ENCODE measurements at places on chromosomes 2 and 18. TPM values are rescaled to one million over a fixed set of nuclear protein-coding genes. Genes with fewer than 3 reads are reported as not detected.

DNA sequence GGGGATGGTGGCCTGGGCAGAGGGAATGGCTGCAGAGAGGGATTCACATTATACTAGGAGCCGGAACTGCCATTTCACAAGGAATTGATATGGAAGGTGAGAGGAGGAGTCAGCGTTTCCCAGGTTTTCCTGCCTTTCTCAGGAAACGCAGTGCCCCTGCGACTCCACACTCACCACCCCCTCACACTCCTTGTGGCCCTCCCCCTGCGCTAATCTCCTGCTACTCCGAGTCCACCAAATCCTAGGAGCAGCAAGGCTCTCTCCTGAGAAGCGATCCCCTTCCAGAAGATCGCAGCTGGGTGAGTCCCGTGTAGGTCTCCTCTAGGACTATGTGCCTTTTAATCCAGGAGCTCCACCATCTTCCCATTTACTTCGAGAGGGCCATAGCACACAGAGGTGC lies 140.6 kb downstream of the VAPA start:
- H3K27ac ChIP-seq = no peak overlapping the region
- no peaks in the 10 kb centered on the region for H3K27me3 ChIP-seq
- H3K36me3 ChIP-seq = no peaks in the 10 kb centered on the region
- no peak overlapping the region for H3K4me3 ChIP-seq
- H3K4me1 ChIP-seq = peaks cover 26% of the 10 kb centered on the region
- no peak for DNase-seq

SOWAHC gene
- total RNA-seq = 16.5 TPM

DNA sequence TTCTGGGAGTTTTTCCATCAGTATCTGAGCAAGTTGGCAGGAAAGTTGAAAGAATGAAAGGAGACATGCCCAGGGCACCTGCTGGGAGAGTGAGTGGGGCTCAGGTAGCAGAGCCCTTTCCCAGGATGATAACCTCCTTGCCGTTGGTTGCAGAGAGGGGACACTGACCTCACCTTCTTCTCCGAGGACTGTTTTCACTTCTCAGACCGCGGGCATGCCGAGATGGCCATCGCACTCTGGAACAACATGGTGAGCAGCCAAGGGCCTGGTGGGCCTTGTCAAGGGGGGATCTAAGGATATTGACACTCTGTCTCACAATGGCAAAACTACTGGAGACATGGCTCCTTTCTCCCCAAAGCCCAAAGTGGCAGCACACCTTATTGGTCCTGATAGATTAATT lies 118.8 kb upstream of the PPP1CB start:
- H3K36me3 ChIP-seq = no peaks in the 10 kb centered on the region
- H3K27ac ChIP-seq = no peak overlapping the region
- no peak for DNase-seq
- H3K4me3 ChIP-seq = no peak overlapping the region
- peaks cover 15% of the 10 kb centered on the region for H3K4me1 ChIP-seq

STPG4 gene
- 0.64 TPM for total RNA-seq

DNA sequence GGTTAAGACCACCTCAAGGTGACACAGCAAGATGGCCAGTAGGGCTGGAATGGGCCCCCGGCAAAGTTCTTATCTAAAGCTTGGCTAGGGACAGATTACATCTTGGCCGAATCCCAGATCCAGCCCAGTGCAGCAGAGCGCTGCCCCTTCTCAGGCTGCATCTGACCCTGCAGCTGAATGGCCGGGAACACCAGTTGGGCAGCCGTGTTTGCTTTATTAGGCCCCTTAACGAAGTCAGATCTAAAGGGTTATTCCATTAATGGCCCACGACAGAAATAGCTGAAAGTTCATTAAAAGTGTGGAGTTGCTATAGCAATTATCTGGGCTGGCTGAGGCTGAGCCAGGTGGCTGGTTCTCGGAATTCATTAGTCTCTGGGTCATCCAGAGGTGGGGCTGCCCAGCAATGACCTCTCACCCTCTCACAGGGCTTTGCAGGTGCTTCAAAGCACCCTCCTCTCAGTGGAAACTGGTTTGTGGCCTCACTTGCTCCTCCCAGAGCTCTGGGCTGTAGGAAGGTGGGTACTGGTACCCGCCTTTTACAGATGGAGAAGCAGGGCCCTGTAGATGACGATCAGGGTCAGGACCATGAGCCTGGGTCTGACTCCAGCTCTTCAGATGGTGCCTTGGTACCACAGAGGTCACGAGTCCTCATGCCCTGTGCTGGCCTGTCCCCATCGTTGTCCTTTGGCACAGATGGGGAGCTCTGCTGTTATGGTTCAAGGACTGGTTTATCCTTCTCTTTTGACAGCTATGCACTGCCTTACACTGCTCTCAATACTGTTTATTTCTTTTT lies 68.8 kb downstream of the EMX1 start:
- no peak overlapping the region for H3K4me3 ChIP-seq
- no peak for DNase-seq
- no peak overlapping the region for H3K27ac ChIP-seq

ZNF519 gene
- total RNA-seq = 7.7 TPM

NAT8 gene
- not detected for total RNA-seq

M1AP gene
- total RNA-seq = 0.20 TPM

AP1S3 gene
- 14.3 TPM for total RNA-seq

GRCh38 chr2:118047380-118047826 lies 33.5 kb upstream of the CCDC93 start:
- peaks cover 11% of the 10 kb centered on the region for H3K27me3 ChIP-seq
- no peak overlapping the region for H3K27ac ChIP-seq

DNA sequence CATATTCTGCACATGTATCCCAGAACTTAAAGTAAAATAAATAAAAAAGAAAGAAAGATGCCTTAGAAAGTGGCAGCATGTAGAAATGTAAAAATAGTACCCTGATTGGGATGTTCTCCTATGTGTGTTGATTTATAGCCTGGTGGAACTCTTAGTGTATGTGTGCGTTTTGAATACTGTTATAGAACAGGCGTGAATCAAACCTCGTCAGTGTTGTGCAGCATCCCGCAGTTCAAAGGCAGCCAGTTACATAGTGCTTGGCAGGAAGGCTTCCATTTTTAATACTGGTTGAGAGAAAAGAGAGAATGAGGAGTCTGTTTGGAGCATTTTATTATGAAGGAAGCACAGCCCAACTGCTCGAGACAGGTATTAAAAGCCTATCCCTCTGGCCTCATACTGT lies 49.4 kb downstream of the TANC1 start:
- no peak for DNase-seq
- H3K4me3 ChIP-seq = no peak overlapping the region
- H3K36me3 ChIP-seq = no peaks in the 10 kb centered on the region
- H3K27me3 ChIP-seq = no peaks in the 10 kb centered on the region
- no peak overlapping the region for H3K27ac ChIP-seq

GRCh38 chr2:86706220-86706619 lies 13.9 kb upstream of the RMND5A start:
- H3K27ac ChIP-seq = no peak overlapping the region
- no peaks in the 10 kb centered on the region for H3K27me3 ChIP-seq
- no peaks in the 10 kb centered on the region for H3K36me3 ChIP-seq
- no peak for DNase-seq
- H3K4me1 ChIP-seq = peaks cover 17% of the 10 kb centered on the region

GRCh38 chr18:33184175-33184574 lies 256.3 kb downstream of the CCDC178 start:
- DNase-seq = no peak
- H3K27me3 ChIP-seq = no peaks in the 10 kb centered on the region
- no peaks in the 10 kb centered on the region for H3K4me1 ChIP-seq
- no peaks in the 10 kb centered on the region for H3K36me3 ChIP-seq
- no peak overlapping the region for H3K27ac ChIP-seq

DNA sequence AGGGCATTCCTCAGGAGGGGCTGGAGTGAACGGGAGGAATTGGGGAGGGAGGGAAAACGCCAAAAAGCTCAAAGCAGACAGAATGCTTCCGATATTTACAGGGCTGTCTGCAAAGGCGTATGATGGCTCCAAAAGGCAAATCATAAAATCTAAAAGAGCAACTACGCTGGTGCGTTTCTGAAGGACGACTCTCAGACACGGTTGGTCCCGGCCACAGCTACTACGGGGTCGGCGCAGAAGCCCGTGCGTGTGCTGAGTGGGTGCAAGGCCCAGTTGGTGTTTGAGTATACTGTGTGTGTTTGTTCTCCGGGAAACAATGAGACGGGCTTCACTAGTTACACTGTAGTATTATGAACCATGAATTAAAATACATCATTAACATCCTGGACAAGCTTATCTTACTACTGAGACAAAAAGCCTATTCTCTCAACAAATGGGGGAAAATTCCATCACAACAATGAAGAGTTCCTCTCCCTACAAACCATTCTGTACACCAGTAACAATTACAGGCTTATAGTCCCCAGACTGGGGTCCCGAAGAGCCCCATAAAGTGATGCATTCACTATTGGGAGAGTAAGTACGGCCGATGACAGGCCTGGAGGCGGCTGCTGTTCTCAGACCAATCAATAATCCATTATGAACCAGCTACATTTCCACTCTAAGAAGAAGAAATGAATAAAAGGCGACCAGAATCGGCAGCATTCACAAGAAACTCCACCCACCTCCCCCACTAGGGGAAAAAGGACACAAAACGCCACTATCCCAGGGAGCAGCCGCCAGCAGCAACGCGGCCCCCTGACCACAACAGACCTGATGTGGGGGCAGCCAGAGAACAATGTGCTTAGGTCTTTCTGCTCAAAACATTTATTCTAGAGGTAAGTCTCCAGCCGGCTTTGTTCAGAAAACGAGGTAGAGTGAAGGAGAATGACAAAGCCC lies 43.4 kb downstream of the ZNF516 start:
- H3K36me3 ChIP-seq = no peaks in the 10 kb centered on the region
- H3K27ac ChIP-seq = peak overlapping the region; percentile 90
- H3K27me3 ChIP-seq = no peaks in the 10 kb centered on the region
- peaks cover 44% of the 10 kb centered on the region for H3K4me1 ChIP-seq
- no peak for DNase-seq
- peak overlapping the region; percentile 68 for H3K4me3 ChIP-seq

- H3K27ac ChIP-seq = no peak overlapping the region
- H3K36me3 ChIP-seq = no peaks in the 10 kb centered on the region
- no peaks in the 10 kb centered on the region for H3K27me3 ChIP-seq
- DNase-seq = peak; percentile 74
- H3K4me3 ChIP-seq = no peak overlapping the region
- peaks cover 9% of the 10 kb centered on the region for H3K4me1 ChIP-seq
Measured at GRCh38 chr2:190718652-190719526, 70.0 kb downstream of the NAB1 start.

DNA sequence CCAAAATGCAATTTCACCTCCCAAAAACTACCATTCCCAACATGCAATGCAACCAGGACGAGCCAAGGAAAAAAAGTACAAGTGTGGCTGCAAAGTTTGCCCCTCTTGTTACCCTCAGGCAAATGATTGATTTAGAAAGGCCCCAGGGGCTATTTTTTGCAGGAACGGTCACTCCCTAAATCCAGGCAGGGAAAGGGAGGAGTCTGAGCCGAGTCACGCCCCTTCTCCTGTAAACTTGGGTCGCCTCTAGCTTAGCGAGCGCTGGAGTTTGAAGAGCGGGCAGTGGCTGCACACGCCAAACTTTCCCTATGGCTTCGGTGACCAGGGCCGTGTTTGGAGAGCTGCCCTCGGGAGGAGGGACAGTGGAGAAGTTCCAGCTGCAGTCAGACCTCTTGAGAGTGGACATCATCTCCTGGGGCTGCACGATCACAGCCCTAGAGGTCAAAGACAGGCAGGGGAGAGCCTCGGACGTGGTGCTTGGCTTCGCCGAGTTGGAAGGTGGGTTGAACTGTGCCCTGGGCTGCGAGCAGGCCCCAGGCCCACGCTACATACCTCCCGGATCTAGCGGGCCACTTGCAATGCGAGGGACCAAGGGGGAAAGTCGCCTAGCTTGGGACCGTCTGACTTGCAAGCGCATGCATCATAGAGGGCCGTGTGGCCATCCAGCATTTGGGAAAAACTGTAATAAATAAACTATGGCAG lies at the start of gene GALM:
TSS of gene GALM (plus strand) at position 261 of the 702 bp plus-strand sequence. CDS start at position 309, 48 bp downstream.
- peak within 1 kb of the TSS; percentile 59 for H3K4me3 ChIP-seq
- H3K27ac ChIP-seq = no peak within 1 kb of the TSS
- DNase-seq = peak; percentile 93
- no peaks in the 10 kb centered on the region for H3K36me3 ChIP-seq
- no peaks in the 10 kb centered on the region for H3K27me3 ChIP-seq
- H3K4me1 ChIP-seq = peaks cover 6% of the 10 kb centered on the region

- no peaks in the 10 kb centered on the region for H3K36me3 ChIP-seq
- H3K4me1 ChIP-seq = peaks cover 3% of the 10 kb centered on the region
- H3K4me3 ChIP-seq = no peak overlapping the region
- peak; percentile 28 for DNase-seq
Measured at GRCh38 chr18:56575819-56576663, 62.4 kb downstream of the TXNL1 start.

DNA sequence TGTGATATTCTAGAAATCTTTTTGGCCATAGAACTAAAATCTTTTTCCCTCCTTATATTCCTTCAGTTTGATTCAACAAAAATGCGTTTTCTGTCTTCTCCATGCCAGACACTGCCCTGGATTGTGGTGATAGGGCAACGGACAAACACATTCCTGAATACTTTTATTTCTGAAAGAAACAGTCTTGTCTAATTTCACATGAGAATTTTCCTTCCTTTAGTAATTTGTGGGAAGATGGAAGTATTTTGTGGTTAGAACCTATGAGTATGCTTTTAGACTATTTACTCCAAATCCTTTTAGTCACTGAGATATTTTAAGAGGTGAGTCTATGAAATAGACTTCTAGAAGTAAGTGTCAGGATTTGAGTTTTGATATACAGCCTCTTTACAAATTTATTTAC lies 49.6 kb downstream of the COL5A2 start:
- H3K4me3 ChIP-seq = no peak overlapping the region
- peak overlapping the region; percentile 97 for H3K27ac ChIP-seq
- peak; percentile 96 for DNase-seq
- H3K4me1 ChIP-seq = peaks cover 28% of the 10 kb centered on the region

GRCh38 chr2:20953146-20953824 lies 90.6 kb downstream of the APOB start:
- H3K36me3 ChIP-seq = no peaks in the 10 kb centered on the region
- no peak overlapping the region for H3K4me3 ChIP-seq
- no peaks in the 10 kb centered on the region for H3K4me1 ChIP-seq

IL36G gene
- total RNA-seq = not detected

- H3K27me3 ChIP-seq = no peaks in the 10 kb centered on the region
- peak; percentile 7 for DNase-seq
- no peaks in the 10 kb centered on the region for H3K36me3 ChIP-seq
Measured at GRCh38 chr2:186459009-186459408, 27.1 kb upstream of the ZC3H15 start.

DNA sequence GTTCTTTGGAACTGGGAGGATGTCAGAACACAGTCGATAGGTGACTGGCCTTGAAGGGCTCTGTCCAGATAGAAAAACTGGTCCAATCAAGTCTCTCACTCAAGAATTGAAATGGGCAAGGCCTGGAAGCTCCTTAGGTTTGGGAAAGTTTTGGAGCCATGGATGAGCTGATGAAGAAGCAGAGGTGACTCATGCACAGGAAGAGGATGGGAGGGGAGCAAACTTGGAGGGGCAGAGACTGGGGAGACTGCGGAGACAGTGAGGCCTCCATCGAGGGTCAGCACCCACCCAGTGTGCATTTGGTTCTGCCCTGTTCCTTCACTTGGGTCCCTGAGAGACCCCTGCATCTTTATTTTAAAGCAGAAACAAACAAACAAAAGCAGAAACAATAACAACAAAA lies 41.1 kb downstream of the SOWAHC start:
- no peak overlapping the region for H3K27ac ChIP-seq
- H3K27me3 ChIP-seq = no peaks in the 10 kb centered on the region
- no peak for DNase-seq
- H3K36me3 ChIP-seq = no peaks in the 10 kb centered on the region

RASGRP3 gene
- 2.0 TPM for total RNA-seq

GRCh38 chr2:171516793-171517192 lies 5.5 kb upstream of the CYBRD1 start:
- no peak overlapping the region for H3K27ac ChIP-seq
- H3K4me3 ChIP-seq = no peak overlapping the region
- no peak for DNase-seq
- H3K36me3 ChIP-seq = no peaks in the 10 kb centered on the region

GRCh38 chr2:28869494-28870145 lies 489 bp downstream of the TRMT61B start:
- peaks cover 9% of the 10 kb centered on the region for H3K4me1 ChIP-seq
- H3K27me3 ChIP-seq = no peaks in the 10 kb centered on the region
- H3K4me3 ChIP-seq = peak overlapping the region; percentile 95
- peak overlapping the region; percentile 82 for H3K27ac ChIP-seq
- DNase-seq = no peak
